ENCODE measurements at places on chromosomes 5 and 9.

DNA sequence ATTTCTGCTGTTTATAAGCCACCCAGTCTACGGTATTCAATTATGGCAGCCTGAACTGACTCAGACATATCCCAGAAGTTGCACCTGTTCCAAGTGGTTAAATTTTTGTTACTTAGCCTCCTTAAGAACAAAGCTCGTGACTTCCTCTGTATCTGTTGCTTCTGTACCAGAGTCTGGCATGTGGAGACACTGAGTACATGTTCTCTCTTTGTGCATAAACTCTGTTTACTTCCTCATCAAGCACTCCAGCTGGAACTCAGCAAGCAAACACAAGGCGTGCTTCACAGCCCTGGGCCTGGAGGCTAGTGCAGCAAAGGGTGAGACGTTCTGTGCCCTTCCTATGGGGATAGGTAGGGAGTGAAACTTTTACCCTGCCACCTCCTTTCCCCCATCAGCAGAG is 19.0 kb downstream of the C9orf152 start:
- no peak for DNase-seq

- DNase-seq: no peak
Measured at GRCh38 chr9:122256206-122256605, 8.4 kb downstream of the RBM18 start.

GRCh38 chr9:112914524-112914923 is 23.8 kb upstream of the SLC46A2 start:
- no peak for DNase-seq

DNA sequence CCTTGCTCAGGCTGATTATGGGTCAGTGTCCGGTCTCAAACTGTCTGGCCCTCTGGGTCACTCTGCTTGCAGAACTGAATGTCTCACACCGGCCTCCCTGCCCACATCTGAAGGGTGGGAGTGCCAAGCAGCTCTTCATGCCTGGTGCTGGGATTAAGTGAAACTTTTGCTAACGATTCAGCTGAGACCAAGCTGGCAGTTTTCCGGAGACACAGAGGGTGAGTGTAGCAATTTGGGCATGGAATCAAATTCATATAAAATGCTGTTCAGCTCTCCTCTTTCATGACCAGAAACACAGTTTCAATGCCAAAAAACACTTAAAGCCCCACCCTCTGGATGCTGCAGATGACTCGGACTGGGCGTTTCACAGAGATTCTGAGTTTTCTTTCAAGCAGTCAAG is 207.5 kb downstream of the NXNL2 start:
- no peak for DNase-seq

GRCh38 chr9:30995956-30996738 is 1388.3 kb upstream of the ACO1 start:
- DNase-seq: no peak

- DNase-seq: no peak
Measured at GRCh38 chr5:143145243-143146160, 258.0 kb downstream of the NR3C1 start.

GRCh38 chr5:102713682-102714231 is 41.3 kb upstream of the PAM start:
- no peak for DNase-seq

- DNase-seq: no peak
Measured at GRCh38 chr5:140319833-140320232, 16.9 kb upstream of the PFDN1 start.

GRCh38 chr9:127496974-127497373 is 45.7 kb downstream of the LRSAM1 start:
- DNase-seq: no peak

GRCh38 chr5:123091298-123092222 is 2.5 kb downstream of the PRDM6 start:
- no peak for DNase-seq

DNA sequence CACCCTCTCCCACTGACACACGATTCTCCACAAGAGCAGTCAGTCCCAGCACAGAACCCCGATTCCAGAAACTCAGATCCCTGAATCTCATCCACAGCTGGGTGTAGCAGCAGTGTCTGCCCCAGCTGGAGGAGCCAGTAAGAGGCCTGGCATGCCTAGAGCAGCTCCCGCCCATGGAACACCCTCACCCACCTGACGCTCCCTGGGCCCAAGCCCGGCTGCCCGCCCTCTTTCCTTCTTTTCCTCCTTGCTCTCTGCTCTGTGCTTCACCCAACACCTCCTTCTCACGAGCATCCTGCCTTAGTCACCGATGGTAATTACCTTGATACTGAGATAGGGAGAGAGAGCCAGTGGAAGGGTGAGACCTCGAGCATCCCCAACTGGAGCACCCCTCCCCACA is 8.7 kb downstream of the PCDH1 start:
- DNase-seq: no peak

DNA sequence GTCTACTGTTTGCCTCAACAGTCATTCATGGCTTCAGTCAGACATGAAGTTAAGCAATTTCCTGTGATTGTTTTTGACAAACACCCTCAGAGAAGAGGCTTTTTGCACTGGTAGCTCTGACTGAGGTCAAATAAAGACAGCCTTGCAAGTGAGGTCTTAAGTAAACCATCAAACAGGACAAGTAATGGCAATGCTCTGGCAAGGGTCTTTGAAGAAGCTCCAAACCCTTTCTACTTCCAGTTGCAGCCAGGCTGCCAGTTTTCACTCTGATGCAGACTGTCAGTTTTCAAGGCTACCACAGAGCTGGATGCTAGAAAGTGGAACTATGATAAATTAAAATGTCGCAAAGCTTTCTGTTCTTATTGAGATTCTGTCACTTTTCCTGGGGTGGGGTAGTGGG is 421.5 kb upstream of the PTGER4 start:
- DNase-seq: no peak
